ENCODE measurements at places on chromosomes 5 and 9.

DNA sequence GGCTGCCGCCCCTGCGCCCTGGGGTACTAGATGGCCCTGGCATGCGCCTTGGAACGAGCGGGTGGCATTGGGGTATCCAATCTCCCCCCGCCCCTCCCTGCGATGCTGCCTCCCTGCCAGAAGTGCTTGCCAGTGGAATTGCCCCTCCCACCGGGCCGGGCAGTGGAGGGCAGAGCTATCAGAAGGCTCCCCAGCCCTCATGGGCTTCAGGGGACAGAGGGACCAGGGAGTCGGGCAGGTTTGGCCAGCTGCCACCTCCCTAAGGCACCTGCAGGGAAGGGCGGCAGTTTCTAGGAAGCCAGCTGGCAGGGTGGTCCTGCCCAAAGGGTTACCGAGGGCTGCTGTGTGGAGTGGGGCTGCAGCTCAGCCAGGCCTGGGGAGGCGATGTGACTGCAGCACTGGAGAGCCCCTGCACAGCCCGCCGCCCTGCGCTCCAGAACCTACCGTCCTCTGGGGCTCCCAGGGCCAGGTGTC lies 52.8 kb upstream of the EGFL7 start:
- DNase-seq, result no peak

- DNase-seq, result peak; percentile 54
Measured at GRCh38 chr5:463952-464351, 21.0 kb downstream of the EXOC3 start.

- DNase-seq, result no peak
Measured at GRCh38 chr5:151637676-151638075, 46.5 kb upstream of the FAT2 start.

DNA sequence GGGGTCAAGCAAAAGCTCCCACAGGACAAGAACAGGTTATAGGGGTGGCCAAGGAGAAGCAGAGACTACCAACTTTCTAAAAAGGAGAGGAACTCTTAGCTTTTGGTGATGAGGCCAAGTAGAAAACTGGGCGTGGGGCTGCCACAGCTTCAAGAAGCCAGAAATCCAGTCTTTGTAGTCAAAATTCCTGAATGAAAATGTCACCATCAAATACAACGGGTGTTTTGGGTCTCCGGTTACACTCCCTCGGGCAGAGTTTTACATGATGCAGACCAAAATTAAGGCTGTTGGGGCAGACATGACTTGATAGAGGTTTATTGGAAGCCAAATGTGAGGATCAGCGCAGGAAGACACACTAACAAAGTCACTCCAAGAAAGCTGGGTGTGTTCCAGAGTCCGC lies 29.4 kb upstream of the N4BP3 start:
- no peak for DNase-seq

DNA sequence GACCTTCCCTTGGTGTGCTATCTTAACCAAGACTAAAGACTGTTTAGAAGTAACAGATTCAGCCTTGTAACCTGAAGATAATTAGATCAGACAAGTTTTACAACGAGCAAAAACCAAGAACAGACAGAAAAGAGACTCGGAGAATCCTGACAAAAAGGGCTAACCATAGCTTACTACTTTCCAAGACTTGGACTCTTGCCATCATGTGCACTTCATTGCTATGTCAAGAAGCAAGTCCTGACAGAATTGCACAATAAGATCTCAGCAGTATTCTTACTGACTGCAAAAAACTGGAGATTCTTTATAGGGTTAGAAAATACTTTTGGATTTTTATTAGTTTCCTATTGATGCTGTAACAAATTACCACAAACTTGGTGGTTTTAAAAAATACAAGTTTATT lies 1539.0 kb upstream of the NUDT12 start:
- no peak for DNase-seq

DNA sequence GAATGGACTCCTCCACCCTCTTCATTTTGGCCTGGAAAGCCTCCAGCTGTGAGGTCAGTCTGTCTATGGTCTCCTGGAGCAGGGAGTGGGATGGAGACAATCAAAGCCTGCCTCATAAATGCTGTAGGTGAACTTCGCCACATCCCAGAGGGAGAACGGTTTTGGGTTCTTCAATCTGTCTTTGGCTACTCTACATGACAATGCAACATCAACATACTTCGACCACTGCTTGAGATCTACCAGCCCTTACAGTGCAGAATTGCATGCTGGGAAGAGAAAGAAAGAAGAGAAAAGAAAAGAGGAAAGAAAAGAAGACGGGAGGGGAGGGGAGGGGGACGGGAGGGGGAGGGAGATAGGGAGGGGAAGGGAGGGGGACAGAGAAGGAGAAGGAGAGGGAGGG lies 28.5 kb upstream of the ANXA6 start:
- no peak for DNase-seq

- peak; percentile 93 for DNase-seq
Measured at GRCh38 chr5:32027717-32028458, 146.2 kb downstream of the GOLPH3 start.

DNA sequence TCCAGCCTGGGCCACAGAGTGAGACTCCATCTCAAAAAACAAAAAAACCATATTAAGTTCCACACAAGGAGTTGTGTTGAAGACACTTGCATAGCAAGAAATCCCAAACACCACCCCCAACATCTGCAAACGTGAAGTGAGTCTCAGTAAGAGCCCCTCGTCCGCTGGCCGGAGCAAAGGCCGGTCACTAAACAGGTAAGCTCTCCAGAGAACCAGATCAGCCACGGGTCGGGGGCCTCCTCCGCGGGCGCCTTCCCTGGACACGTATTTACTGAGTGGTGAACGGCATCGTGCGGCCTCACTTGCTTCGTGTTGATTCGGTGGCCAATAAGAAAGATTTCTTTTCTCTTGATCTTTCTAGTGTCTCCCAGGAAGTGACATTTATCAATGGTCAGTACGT lies 93.6 kb downstream of the MRPL36 start:
- no peak for DNase-seq

- no peak for DNase-seq
Measured at GRCh38 chr5:178641711-178642110, 14.9 kb upstream of the CLK4 start.

DNA sequence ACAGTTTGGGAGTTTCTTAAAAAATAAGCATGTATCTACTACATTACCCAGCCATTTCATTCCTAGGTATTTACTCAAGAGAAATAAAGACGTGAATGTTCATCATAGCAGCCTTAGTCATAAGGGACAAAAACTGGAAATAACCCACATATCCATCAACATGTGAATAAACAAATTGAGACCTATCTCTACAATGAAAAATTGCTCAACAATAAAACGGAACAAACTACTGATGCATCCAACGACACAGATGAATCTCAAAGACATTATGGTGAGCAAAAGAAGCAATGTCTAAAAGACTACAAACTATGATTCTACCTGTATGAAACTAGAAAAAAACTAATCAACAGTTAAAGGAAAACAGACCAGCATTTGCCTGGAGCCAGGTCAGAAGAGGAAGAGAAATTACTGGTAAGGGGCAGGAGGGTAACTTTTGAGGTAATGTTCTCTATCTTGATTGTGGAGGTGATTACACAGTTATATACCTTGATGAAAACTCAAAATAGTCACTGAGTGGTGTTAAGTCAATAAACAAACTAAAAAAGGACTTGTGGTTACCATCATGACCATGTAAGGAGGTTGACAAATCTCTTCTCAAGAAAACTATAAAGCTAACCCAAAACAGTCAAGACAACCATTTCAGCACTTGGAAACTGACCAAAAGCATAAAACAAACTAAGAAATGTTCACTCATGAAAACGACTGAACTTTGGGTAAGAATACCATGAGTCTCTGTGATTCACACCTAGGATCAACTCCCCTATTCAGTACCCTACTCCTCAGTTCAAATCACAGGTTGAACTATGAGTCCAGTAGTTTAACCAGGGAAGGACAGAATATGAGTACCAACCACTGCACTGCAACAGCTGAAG lies 10.4 kb downstream of the UIMC1 start:
- DNase-seq, result peak; percentile 90

GRCh38 chr9:127199001-127199791 lies 65.4 kb upstream of the GARNL3 start:
- DNase-seq, result peak; percentile 84

- no peak for DNase-seq
Measured at GRCh38 chr9:91253488-91253887, 108.2 kb downstream of the AUH start.

GRCh38 chr9:107942856-107943255 lies 453.3 kb upstream of the KLF4 start:
- peak; percentile 57 for DNase-seq

DNA sequence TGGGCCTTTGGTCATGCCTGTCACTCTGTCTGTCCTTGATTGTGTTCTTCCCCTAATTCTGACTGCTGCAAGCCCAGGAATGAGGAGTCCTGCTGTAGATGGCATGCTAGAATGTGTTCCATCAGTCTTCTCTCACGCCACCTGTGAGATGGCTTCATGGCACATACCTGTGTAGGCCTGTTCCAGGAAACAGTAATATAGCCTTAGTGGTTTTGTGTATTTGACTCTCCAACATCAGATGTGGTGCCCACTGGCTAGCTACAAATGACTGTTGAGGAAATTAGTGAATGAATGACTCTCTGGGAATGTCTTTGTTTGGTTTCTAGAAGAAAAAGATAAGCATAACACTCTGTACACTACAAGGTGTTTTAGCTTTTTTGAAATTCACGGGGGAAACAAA lies 367.5 kb downstream of the KDM4C start:
- DNase-seq, result no peak

GRCh38 chr5:135313405-135313804 lies 85.6 kb downstream of the MACROH2A1 start:
- no peak for DNase-seq

DNA sequence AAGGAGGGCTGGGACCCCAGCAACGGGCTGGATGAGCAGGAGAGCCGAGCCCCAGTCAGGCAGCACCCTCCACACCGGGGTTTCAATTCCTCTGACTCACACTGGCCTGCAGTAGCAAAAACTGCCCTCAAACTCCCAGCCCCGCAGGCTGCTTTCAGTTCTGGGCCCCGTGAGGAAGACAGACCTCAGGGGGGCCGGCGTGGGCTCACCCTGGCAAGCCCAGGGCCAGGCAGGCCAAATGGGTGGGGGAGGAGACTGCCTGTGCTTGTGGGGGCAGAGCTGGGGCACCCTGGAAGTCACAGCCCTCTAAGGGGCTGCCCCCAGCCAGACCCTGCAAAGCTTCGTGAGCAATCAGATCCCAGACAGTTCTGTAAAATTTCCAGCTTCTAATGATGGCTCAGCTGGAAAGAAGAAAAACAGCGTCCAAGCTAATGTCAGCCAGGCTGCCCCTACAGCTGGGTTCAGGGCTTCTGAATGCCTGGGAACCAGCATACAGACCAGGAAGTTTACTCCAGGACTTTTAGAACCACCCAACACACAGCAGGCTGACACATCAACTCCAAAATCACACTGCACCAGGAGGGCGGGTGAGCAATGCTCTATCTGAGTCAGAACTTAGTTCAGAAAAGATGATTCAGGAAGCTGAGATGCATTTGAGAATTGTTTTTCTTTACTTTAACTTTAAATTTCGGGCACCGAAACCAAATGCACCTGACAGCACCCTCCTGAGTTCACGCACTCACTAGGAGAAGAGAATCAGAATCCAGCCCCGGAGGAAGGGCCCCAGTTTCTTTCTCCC lies 34.7 kb downstream of the LPCAT1 start:
- peak; percentile 90 for DNase-seq

DNA sequence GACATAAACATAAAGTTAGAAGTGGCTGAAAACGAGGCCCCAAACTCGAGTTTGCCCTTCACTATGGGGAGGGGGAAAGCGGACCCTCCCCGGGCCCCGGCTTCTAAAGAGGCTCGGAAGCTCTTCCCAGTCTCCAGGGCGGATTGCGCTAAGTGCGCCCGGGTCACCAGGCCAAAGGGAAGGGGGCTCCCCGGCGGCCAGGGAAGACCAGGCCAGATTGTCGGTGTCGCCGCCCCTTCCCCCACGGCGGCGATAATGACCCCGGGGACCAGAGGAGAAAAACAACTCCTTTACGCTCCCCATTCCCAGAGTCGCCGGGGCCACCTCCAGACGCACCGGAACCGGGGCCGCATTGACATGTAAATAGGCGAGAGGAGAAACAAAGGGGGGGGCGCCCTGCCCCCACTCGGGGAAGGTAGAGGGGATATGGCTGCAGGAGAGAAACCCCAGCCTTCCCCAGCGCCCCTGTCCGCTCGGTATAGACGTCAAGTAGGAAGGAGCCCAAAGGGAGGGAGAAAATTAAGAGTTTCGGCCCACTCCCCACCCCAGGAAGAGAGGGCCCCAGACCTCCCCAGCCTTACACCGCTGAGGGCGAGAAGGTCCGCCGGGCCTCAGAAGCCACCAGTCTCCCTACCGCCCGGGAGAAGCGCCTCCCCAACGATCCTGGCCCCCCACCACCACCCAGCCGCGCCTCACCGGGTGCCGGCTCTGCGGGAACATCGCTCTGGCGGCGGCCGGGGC lies 1.7 kb downstream of the TLE1 start:
- DNase-seq, result no peak

DNA sequence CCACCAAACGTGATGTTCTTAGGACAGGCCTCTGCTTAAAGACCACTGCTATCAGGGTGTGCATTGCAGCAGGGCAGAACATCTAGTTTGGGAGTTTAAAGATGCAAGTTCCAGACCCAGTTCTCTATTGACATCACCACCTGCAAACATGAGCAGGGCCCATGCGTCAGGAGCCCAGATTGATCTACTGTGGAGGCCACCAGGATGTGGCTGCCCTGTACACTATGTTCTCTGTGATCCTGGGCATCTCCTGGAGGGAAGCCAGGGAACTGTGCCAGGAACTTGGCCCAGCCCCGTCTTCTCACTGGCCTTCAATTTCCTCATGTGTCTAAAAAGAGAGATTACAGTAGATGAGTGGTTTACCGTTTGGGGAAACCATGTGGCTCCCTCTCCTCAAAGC lies 87.1 kb downstream of the PDE6A start:
- DNase-seq, result no peak

GRCh38 chr9:133427658-133428348 lies 5.6 kb downstream of the ADAMTS13 start:
- DNase-seq, result no peak

DNA sequence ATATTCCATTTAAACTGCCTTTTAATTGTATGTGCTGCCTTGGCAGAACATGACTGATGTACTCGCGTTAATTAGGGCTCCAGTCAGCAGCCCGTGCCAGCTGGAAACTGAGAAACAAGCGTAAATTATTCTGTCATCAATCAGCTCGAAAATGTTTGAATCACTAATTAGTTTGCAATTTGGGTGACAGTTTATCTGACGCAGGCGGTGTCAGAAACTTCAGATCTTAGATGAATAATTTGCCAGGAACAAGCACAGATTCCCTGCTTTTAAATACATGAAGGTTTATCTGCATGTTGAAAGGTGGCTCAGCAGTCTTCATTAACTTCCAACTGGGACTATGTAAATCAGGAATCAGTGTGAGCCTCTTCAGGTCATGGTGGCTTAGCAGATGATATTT lies 176.0 kb upstream of the TLE4 start:
- no peak for DNase-seq

DNA sequence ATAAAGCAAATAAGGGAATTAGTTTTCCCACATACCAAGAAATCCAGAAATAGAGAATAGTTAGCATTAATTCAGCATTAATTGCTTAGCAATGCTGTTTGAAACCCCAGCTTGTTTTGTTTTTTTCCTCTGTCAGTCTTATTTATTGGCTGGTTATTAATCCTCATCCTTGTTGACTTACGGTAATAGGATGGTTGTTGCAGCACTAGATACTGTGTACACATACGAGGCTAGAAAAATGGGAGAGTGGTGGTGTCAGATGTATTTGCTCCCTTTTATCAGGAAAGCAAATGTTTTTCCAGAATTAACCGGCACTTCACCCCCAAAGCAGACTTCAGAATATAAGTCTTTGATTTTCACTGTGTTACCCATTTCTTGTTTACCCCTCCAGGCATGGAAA lies 60.4 kb downstream of the ERBIN start:
- no peak for DNase-seq

All from suppressor macrophage treated with lipopolysaccharide for 1 hour (primary cell).